ENCODE measurements at places on chromosomes 2 and 18. TPM values are rescaled to one million over a fixed set of nuclear protein-coding genes. Genes with fewer than 3 reads are reported as not detected.

DNA sequence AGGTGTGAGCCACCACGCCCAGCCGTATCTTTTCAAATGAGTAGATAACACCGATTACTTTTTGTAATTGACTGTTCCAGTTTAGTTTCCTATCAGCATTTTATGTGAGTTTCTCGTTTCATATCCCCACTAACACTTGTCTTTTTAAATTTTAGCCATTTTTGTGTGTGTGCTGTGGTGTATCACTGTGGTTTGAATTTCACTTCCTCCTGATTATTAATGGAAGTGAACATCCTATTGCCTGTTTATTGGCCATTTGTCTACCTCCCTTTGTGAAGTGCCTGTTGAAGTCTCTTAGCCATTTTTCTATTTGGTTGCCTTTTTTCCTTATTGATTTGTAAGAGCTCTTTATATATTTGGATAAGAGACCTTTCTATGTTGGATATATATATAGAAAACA is 91.7 kb upstream of the STON1 start:
- DNase-seq = no peak

GRCh38 chr2:105789745-105790460 is 45.2 kb downstream of the NCK2 start:
- DNase-seq = peak; percentile 38

GRCh38 chr2:113032737-113033136 is 19.9 kb downstream of the IL36B start:
- no peak for DNase-seq

DNA sequence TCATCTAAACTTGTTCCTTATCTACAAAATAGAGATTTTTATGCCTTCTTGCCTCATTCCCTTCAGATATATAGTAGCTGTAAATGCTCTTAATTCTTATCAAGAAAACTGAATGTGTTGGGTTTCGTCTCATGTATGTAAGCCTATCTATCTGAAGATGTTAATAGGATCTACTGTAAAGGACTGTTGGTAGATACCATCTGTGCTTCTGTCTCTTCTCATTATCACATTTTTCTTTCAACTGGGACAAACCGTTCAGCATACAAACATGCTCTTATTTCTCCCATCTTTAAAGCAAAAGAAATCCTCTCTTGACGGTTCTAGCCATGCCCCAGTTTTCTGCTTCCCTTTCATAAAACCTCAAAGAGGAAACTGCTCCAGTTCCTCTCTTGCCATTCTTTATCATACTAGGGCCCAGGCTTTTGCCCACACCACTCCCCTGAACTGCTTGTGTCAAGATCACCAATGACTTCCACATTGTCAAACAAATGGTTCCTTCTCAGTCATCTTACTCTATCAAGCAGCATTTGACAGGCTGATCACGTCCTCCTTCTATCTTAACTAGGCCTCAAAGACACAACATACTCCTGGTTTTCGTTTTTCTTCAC is 88.7 kb downstream of the ARHGEF33 start:
- no peak for DNase-seq

- DNase-seq = no peak
These were observed 8.8 kb downstream of the DHX57 start for GRCh38 chr2:38866773-38867443.

DNA sequence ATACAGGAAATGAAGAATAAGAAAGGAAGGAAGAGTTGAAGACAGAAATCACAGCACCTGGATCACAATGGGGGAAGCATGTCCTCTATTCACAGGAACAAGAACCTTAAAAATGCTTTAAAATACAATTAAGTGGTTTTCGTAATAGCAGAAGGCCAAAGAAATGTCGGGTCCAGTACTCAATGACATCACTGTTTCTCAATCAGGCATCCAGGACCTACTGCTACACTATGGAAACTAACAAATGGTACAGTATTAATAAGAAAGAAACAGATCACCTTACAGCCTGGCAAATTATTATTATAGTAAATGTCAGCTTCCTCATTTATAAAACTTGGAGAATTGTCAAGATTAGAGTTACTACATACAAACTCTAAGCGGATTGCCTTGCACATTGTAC is 15.8 kb downstream of the HNRNPLL start:
- no peak for DNase-seq

Gene PJVK
- 0.19 TPM for polyA plus RNA-seq

Gene ING5
- polyA plus RNA-seq = 6.9 TPM

Gene PFN4
- not detected for polyA plus RNA-seq
